Activated CD4-positive, CD25-positive, alpha-beta regulatory T cell treated with anti-CD3 and anti-CD28 coated beads, Interleukin-2, amount 50 U/mL, for 24 hours (primary cell): ENCODE measurements at places on chromosomes 11 and 22.

- ATAC-seq: no peak
These were observed 495 bp downstream of the GPR137 start for GRCh38 chr11:64285885-64286800.

DNA sequence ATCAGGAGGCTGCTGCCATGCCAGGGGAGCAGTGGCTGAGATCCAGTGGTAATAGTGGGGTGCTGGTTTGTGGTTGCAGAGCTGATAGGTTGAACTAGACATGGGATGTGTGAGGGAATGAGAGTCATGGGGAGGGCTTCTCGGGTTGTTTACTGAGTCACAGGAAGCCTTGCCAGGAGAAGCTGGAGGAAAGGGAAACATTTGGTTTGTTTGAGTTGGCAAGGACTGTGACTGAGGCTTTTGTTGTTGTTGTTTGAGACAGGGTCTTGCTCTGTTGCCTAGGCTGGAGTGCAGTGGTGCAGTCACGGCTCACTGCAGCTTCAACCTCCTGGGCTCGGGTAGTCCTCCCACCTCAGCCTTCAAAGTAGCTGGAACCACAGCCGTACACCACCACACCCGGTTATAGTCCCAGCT lies 49.3 kb downstream of the CABIN1 start:
- no peak for ATAC-seq

DNA sequence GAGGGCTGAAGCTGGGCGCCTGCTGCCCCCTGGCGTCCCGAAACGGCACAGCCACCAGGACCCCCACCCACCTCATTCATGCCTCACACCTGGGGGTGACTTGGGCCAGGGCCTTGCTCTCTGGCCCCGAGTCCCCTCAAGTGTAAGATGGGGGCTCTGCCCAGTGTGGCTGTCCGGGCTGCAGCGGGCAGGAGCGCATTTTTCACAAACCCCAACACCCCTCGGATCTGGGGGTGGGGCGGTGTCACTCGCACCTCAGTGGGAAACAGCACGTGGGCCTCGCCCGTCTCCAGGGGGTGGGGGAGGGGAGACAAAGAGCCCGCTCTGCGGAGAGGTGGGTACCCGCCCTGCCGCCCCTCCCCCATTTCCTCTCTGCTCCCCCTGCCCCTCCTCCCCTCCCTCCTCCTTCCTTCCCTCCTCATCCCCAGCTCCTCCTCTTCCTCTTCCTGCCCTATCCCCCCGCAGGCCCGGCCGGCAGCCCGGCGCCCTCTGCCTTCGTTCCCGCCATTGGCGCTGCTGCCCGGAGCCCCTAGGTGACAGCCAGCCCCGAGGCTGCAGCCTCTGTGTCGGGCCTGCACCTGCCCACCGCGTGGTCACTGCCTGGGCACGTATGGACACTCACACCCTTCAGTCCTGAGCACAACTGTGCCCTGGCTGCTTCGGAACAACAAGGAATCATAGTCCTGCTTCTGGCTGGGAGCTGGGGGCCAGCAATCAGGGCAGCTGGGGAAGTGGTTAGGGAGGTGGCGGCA lies 6.8 kb upstream of the CDKN1C start:
- peak; percentile 59 for ATAC-seq

DNA sequence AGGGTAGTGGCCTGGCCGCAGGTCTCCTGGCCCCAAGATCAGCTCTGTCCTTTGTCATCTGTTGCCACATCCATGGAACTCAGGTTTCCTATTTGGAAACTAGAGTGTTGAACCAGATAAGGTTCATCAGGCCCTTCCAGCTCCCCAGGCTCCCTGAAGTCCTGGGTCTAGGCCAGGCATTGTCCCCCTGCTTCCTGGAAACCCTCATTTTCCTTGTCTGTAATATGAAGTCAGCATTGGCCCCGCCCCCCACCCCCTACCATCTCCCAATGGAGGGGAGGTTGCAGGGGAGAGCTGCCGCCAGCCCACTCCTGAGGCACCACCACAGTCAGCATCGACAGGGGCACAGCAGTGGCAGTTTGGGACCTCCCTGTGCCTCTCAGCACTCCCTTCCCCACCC lies 9.0 kb upstream of the MS4A10 start:
- ATAC-seq: no peak

DNA sequence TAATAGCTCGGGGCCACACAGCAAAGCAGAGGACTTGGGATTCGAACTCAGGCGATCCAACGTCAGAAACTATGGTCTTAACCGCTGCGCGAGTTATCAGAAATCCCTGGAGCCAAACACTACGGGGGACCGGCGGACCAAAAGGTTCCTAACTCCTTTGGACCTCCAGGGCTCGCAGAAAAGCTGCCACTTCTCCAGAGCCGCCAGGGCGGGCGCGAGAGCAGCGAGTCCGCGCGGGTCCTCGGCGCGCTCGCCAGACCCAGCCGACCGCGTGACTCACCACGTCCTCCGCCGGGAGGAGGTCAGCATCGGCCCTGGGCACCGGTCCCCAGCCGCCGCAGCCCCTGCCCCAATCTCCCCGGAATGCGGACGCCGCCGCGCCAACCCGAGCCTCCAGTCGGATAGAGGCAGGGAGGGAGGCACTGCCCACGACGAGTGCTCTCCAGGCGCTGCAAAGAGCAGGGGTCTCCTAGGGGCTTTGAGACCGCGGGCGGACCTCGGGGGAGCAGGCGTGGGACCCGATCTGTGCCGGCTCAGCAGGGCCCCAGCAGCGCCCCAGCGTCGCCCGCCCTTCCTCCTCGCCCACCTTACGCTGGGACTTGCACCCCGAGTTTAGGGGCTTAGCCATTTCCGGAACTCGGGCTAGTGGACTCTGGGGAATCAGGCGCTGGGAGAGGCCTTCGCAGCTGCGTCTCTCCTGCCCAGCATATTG lies 6.2 kb upstream of the ALX4 start:
- no peak for ATAC-seq
